Aorta (tissue), 5 donors: ENCODE measurements at places on chromosomes 11 and 22. TPM values are rescaled to one million over a fixed set of nuclear protein-coding genes. Genes with fewer than 3 reads are reported as not detected.

MMP1 gene
- not detected for total RNA-seq

TRIM51 gene
- not detected for total RNA-seq

INPP5J gene
- 2.4 TPM for total RNA-seq

OVCH2 gene
- total RNA-seq: not detected

MYBPC3 gene
- total RNA-seq: 0.42 TPM

APBB1 gene
- total RNA-seq: 62.2 TPM

CBL gene
- 33.0 TPM for total RNA-seq

UPK3A gene
- total RNA-seq: not detected

OR9Q1 gene
- not detected for total RNA-seq

OR51B2 gene
- not detected for total RNA-seq

TNKS1BP1 gene
- total RNA-seq: 169 TPM

TUBA8 gene
- total RNA-seq: 3.1 TPM

DDIAS gene
- total RNA-seq: 3.1 TPM

ASRGL1 gene
- total RNA-seq: 10.8 TPM

TMEM191B gene
- total RNA-seq: not detected

MMP12 gene
- 1.4 TPM for total RNA-seq

FAU gene
- 804 TPM for total RNA-seq

LBHD1 gene
- total RNA-seq: 8.6 TPM

SLC22A25 gene
- total RNA-seq: not detected

A4GALT gene
- 72.3 TPM for total RNA-seq

F2 gene
- total RNA-seq: not detected

IGSF9B gene
- total RNA-seq: 93.9 TPM

HMOX1 gene
- 29.1 TPM for total RNA-seq

GUCY1A2 gene
- 37.9 TPM for total RNA-seq

SSTR3 gene
- total RNA-seq: not detected
